T-helper 1 cell (primary cell): ENCODE measurements at places on chromosomes 7 and 10.

- no peak for DNase-seq
Measured at GRCh38 chr10:84175436-84175835, 1.8 kb downstream of the GPR15LG start.

DNA sequence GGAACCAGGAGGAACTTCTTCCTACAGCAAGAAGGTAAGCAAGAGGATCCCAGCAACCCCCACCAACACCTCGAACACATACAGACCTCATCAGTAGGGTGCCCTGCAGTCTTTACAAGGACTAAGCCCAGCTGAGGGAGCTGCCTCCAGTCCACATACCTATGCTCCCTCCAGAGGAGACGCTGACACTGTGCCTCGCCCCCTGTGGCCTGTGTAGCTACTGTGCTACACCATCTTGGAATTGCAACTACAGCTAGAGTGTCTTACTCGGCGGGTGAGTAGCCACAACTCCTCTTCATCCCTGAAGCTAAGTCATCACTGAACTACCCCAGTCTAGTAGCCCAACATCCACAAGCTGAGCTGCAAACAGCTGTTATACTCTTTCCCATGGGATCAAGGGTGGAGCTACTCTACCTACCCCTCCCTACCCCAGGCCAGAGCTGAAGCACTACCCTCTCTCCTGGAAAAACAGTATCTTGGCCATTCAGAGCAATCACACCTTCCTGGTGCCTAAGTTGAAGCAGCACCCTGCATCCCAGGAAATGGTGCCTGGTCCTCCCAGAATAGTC is 42.2 kb upstream of the CAMK2B start:
- no peak for DNase-seq

DNA sequence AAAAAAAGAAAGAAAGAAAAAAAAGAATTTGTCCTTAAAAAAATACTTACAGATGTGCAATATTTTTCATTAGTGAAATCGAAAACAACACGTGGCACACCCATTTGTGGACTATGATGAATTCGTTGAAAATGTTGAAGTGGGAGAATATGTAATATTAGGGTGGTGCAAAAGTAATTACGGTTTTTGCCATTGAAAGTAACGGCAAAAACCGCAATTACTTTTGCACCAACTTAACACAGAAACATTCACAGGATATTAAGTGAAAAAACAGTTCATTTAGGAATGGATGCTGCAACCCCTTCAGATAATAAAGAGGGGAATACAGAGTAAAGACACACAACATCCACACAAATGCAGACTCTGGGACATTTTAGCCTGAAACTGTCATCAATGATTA is 96.0 kb downstream of the CALN1 start:
- DNase-seq, result no peak

- no peak for DNase-seq
Measured at GRCh38 chr7:77791336-77791735, 6.9 kb downstream of the TMEM60 start.

- no peak for DNase-seq
Measured at GRCh38 chr7:2168615-2169311, 64.0 kb downstream of the MAD1L1 start.
